ENCODE measurements at places on chromosomes 7 and 10.

DNA sequence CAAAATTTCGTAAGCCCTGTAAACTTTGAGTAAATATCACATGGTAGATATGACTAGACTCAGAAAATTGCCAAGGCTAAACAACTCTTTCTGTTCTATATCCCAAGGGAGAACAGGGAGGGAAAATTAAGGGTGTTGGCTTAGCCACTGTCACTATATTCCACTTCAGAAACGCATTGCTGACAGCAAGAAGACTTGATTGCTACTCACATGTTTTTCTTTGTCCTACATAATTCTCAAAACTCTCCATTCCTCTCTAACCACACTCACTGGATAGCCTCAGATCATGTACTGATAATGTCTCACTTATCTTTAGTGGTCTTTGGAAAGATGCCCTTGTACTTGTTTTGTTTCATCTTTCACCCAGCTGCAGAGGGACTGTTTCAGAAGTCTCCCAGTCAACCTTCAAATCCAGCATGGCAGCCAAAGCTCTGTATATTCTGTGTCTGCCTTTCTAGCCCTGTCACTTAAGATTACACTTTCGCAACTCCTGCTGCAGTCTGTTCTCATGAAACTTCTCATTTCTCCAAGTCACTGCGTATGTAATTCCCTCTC, 582.4 kb upstream of the FZD8 start:
- DNase-seq = no peak

- no peak for DNase-seq
Observed at GRCh38 chr7:28483112-28483511, 70.8 kb downstream of the CREB5 start.

- DNase-seq = no peak
Observed at GRCh38 chr10:70906031-70906783, 17.8 kb upstream of the PCBD1 start.

DNA sequence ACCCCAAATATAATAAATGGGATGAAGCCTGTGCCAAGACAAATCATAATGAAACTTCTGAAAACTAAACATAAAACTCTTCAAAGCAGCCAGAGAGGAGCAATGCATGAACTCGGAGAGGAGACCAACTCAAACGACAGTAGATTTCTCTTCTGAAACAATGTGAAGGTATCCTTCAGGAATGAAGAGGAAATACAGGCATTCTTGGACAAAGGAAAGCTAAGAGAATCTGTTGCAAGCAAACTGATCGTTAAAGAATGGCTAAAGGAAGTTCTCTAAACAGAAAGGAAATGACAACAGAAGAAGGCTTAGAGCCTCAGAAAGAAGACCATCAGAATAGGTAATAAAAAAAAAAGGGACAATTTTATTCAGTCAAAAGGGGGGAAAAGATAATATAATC, 6.6 kb downstream of the GNA12 start:
- DNase-seq = no peak

GRCh38 chr7:84154991-84155781, 39.4 kb downstream of the SEMA3A start:
- DNase-seq = no peak

GRCh38 chr7:28151965-28152364, 28.6 kb downstream of the JAZF1 start:
- no peak for DNase-seq

GRCh38 chr10:8133146-8133545, 78.7 kb downstream of the GATA3 start:
- peak; percentile 58 for DNase-seq

- DNase-seq = no peak
Observed at GRCh38 chr10:38103756-38104155, 9.6 kb downstream of the ZNF37A start.

GRCh38 chr10:63204667-63205391, 71.7 kb downstream of the NRBF2 start:
- DNase-seq = no peak

DNA sequence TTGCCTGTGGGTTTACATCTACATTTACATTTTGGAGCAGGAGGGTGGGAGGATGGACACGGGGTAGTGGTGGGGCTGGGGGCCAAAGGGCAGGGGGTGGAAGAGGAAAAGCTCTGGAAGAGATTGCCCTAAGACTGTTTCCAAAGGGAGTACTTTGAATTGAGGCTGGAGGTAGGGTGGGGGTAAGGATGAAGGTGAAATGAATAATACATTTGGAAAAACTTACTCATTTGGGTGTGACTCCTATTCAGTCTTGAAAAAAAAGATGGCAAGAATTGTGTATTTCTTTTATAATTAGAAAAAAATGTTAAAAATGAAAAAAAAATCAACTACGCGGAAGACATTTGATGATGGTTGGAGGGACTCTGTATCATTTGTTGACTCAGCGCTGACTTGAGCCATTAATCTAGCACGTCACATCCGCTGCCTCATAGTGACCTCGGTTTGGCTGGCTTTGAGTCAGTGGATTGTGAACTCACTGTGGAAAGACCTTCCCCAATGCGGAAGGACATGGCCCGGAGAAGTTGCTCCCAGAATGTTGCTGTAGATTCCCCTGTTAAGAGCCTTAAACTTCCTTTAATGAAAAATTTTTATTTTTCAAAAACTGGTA, 2.8 kb downstream of the FAM180A start:
- no peak for DNase-seq

DNA sequence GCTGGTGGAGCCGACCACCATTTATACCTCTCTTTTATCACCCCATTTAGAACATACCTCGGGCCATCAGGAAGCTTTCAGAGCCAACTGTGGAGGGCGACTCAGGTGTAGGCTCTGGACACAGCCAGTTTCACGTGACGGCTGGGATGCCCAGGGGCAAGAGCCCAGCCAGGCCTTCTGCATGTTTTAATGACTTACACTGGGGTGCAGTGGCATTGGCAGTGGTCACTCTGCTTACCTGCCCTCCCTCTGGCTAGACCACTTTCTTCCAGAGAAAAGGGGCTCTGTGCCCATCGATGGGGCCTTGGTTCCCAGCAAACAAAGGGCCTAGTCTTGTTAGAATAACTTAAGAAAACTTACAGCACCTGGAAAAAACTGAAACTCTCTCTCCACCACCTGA, 50.0 kb downstream of the PNLIPRP2 start:
- no peak for DNase-seq

DNA sequence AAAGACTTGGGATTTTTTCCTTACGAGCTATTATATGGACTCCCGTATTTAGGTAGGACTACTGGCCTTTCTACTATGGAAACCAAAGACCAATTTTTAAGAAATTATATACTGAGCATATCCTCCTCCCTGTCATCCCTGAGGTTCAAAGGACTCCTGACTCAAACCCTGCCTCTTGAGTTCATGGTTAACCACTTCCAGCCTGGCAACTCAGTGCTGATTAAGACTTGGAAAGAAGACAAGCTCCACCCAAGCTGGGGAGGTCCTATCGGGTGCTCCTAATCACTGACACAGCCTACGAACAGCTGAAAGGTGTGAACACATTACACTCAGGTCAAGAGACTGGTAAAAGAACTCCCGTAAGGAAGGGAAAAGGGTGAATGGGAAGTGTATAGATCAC, 66.8 kb downstream of the LYZL2 start:
- DNase-seq = peak; percentile 7

DNA sequence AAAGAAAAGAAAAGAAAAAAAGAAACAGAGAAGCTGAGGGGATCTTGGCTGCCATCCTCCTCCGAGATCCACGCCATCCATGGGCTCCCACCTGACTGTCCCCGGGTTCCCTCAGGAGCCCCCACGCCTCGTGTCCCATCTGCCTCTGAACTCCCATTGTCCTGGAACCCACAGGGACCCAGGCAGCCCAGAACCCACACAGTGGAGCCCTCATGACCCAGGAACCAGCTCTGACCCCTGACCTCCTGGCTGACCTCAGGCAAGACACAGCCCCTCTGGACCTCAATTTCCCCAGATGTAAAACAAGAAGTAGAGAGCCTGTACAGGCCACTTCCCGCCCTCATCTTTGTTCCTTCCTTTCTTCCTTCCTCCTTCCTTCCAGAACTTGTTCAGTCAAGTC, 40.4 kb downstream of the RASGEF1A start:
- no peak for DNase-seq

DNA sequence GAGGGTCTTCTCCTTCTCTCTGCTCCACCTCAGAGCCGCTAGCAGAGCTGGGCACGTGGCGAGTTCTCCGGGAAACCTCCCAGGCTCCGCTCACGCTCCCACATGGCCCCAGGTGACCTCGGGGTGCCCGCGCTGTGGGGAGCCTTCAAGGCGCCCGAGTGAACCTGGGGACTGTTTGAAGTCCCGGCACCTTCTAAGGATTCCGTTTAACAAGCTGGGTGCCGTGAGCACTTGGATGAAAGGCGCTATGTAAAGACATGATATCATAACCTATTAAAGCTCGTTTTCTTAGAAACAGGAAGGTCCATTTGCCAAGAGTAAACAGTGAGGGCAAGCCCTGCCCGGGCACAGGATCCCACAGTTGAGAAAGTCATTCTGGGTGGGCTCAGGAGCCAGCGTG, 15.8 kb upstream of the MYL10 start:
- no peak for DNase-seq

GRCh38 chr10:61136139-61136538, 192.2 kb upstream of the RHOBTB1 start:
- DNase-seq = no peak

GRCh38 chr10:5970527-5970926, 6.8 kb downstream of the IL15RA start:
- DNase-seq = no peak

- DNase-seq = no peak
Observed at GRCh38 chr10:33982995-33983394, 648.5 kb upstream of the NRP1 start.

GRCh38 chr10:113018034-113018433, 68.0 kb downstream of the TCF7L2 start:
- no peak for DNase-seq

DNA sequence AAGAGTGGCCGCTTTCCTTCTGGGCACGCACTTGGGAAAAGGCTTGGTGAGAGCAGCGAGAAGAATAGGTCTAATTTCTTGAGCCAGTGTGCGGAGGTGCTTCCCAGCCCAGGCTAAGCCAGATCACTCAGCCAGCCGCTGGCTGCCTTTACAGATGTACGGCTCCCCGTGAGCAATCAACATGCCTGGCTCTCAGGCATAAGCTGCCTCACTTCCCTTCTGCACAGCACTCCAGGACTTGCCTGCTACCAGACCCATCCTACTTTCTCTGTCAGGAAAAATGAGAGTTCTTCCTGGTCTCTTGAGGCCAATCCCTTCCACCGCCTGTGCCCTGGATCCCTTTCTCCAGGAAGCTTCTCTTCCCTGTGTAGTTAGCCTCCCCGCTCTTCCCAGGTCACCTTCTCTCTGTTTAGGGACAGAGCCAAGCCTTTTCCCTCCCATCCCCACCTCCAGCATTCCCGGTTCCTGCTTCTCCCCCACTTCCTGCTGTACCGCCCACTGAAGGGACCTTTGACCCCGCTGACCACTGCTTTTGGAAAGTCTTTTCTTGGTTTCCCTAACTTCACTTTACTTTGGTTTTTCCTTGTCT, 1.1 kb upstream of the ACTR3C start:
- DNase-seq = no peak

DNA sequence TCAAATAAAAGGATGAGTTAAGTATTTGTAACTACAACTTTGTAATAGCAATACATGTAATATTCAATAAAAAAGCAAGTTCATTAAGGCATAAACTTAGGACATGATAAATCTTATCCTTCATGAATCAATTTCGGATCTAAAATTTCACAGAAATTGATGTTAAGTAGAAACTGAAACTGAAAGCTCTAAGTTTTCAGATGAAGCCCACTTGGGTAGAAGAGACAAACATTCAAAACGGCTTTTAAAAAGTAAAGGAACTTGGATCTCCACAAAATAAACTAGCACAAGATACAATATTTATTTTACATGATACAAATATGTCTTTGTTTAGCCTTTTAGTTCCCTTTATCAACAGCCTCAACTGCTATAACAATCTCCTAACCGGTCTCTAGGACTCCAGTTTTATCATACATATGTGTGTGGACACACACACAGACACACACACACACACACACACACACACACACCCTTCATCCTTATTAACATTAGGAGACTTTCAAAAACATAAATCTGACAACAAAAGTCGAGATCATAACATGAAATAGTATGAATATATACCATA, 83.7 kb downstream of the USP6NL start:
- no peak for DNase-seq

DNA sequence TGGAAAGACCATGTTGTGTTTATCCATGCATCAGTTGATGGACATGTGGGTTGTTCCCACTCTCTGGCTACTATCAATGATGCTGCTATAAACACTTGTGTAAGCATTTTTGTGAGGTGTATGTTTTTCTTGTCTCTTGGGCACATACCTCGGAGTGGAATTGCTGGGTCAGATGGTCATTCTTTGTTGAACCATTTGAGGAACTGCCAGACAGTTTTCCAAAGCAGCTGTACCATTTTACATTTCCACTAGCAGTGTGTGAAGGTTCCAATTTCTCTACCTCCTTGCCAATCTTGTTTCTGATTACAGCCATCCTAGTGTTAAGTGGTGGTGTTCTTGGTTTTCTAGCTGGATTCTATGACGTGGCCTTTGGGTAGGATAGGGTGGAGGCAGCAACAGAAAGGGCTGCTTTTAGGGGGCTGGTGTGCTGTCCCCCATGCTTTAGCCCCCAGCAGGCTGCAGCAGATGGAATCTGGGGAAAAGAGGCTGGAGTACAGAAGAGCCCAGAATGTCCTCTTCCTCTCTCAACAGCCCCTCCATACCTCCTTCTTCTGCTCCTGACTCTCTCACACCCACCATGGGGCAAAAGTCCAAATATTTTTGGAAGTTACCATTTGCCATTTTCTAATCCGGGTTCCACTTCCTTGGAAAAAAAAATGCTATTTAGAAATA, 352.7 kb downstream of the FRMD4A start:
- DNase-seq = no peak

- no peak for DNase-seq
Observed at GRCh38 chr10:124035306-124035927, 58.0 kb downstream of the CHST15 start.

- DNase-seq = no peak
Observed at GRCh38 chr10:122210481-122211265, 60.4 kb upstream of the BTBD16 start.

- no peak for DNase-seq
Observed at GRCh38 chr7:122468945-122469344, 164.4 kb upstream of the FEZF1 start.

DNA sequence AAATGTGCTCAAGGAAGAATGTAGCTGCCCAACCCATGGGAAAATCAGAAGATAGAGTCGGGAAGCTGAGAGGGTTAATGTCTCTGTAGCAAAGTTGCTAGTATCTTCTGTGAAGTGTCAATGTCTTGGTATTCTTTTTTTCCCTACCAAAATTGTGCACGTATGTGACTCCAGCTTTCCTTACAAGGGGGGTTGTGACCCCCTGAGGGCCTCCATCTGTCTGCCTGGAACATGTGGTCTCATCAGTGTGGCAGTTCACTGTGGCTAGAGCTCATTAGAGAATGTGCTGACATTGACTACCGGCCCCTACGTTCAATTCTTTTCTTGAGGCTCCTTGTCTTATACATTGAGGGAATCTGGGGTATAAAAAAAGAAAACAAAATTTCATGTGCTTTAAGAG, 725.2 kb upstream of the CELF2 start:
- no peak for DNase-seq

Measured in stimulated activated CD4-positive, alpha-beta T cell treated with anti-CD3 and anti-CD28 coated beads, Interleukin-4, amount 100 ng/mL, for 24 hours (primary cell).